ENCODE measurements at places on chromosomes 11 and 22.

DNA sequence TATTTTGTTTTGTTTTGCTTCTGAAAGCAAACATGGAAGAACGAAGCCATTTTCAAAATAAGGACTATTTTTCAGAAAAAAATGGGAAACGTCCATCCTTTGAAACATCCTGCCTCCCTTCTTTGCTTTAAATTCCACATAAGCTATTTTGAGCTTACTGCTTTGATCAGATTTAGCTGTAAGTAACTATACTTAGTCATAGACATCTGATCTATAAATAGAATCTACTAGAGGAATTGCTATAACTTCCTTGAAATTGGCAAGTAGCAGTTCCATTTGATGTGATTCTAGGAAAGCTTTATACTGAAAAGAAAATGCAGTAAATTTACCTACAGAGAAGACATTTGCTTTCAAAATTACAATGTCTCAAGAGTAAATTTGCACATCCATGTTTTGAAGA is 305.8 kb downstream of the TTC28 start:
- DNase-seq = no peak

- DNase-seq = peak; percentile 67
These were observed 3.3 kb upstream of the BCL9L start for GRCh38 chr11:118928870-118929500.

- no peak for DNase-seq
These were observed 452.1 kb downstream of the NTM start for GRCh38 chr11:131822506-131822905.

- DNase-seq = no peak
These were observed 4.8 kb upstream of the CAT start for GRCh38 chr11:34433899-34434298.

GRCh38 chr11:44955015-44955738 is 4.5 kb upstream of the TP53I11 start:
- no peak for DNase-seq

DNA sequence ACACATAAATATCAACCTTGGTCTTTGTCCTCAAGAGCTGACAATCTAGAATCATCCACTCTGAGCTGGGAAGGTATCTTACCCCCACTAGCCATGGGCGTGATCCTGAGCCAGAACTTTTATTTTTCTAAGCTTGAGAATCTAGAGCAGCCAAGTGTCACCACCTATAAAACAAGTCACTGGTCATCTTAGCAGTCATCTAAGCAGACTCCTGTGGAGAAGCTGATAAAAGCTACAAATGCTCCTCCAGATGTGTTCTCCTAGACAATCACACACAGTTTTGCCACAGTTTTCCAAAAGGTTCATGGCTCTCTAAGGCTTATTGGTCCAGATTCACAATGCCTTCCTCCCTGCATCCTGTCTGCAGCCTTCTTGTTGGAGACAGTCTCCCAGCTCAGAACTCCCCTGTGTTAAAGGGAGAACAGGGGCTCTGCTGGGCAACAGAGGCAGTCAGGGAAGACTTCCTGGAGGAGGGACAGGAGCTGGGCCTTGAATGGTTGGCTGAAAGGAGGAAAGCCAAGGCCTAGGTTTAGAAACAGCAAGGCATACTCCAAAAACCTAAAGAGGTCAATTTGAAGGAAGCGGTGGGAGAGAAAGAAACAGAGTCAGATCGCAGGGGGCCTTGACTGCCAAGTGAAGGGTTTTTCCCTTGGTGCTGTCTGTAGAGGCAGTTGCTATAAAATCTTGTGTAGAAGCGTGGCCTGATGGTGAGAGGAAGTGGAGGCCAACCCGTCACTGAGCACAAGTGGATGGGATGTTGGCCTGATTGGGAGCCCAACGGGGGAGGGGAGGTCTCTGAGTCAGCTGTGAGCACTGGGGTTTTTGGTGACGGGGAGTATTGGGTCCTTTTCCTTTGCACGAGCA is 42.0 kb downstream of the ALX4 start:
- DNase-seq = no peak

GRCh38 chr22:22362936-22363335 is 118.3 kb downstream of the VPREB1 start:
- DNase-seq = no peak

GRCh38 chr22:47748957-47749356 is 986.5 kb downstream of the TBC1D22A start:
- DNase-seq = no peak

DNA sequence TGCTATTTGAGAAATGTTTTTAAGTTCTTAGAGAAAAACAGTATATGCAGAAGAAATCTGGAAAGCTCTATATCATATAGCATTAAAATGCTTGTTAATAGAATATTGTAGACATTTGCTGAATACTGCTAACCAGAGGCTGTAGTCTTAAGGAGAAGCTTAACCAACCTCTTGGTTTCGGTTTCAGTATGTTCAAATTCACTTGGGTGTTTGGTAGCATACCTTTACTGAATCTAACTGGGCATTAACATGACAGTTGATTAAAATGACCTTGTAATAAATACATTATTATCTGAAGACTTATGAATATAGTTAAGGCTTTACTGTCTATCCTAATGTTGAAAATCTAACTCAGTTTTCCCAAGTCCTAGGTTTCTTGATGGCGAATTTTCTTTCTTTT is 5.4 kb downstream of the PCF11 start:
- DNase-seq = no peak

DNA sequence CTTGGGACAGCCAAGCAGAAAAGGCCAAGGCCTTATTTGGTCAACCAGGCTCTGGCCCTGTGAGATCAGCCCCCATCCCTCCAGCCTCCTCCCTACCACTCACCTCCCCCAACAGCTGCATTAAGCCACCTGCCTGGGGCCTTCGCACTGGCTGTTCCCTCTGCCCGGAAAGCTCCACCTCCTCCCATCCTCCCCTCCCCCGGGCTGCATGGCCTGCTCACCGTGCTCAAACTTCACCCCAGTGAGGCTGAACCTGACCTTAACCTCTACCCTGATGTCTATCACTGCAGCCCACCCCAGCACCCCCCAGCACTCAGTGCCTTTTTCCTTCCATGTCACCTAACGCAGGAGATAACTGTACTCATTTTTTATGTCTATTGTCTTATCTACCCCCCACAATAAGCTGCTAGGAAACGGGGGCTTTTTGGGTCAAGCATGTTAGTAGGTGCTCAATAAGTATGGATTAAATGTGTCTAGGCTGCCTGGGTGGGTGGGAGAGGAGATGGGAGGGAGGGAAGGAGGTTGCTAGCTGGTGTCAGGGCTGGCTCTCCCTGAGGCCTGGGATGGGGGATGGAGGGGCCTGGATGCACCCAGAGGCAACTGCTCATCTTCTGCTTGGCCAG is 912 bp downstream of the PTPRCAP start:
- DNase-seq = no peak

DNA sequence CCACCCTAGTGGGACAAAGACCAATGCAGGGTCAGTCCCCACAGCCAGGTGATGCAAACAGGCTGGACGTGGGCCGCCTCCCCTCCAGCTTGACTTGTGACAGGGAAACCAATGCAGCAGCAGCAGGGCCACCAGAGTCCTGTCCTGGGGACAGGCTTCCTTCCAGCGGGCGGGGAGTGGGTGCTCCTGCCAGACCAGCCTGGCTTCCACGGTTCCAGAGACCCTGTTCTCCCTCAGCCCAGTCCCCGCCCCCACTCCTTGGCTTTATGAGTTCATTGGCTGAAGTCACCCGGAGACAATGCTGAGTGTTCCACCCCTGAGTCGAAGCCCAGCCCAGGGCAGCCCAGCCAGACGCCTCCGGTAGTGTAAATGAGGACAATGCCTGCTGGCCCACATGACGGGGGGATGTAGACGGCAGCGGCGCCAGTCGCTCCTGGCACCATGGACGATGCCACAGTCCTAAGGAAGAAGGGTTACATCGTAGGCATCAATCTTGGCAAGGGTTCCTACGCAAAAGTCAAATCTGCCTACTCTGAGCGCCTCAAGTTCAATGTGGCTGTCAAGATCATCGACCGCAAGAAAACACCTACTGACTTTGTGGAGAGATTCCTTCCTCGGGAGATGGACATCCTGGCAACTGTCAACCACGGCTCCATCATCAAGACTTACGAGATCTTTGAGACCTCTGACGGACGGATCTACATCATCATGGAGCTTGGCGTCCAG is at the start of gene TSSK2:
TSS of gene TSSK2 (plus strand) at position 350 of the 726 bp plus-strand sequence. CDS start at position 442, 92 bp downstream.
- no peak for DNase-seq

DNA sequence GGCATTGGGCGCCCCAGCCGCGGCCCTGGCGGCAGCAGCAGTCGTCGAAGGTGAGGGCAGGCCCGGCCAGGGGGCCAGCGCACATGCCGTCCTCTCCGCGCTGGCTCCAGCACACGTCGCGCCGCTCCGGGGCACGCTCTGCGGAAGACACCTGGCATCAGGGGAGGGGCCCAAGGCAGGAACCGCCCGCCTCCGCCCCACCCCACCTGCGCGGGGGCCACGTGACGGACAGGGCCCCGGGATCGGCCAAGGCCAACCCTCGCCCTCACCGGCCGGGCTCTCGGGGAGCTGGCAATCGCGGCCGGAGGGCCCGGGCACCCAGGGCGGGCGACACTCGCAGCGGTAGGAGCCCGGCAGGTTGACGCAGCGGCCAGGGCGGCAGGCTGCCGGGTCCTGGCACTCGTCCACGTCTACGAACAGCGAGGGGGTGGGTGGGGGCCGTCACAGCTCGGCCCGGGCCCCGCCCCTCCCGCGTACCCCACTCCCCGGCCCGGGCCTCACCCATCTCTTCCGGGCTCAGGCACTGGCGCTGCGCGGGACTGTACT is 14.9 kb downstream of the SCYL1 start:
- DNase-seq = no peak

- no peak for DNase-seq
These were observed 70.3 kb downstream of the SLC1A2 start for GRCh38 chr11:35348898-35349687.

DNA sequence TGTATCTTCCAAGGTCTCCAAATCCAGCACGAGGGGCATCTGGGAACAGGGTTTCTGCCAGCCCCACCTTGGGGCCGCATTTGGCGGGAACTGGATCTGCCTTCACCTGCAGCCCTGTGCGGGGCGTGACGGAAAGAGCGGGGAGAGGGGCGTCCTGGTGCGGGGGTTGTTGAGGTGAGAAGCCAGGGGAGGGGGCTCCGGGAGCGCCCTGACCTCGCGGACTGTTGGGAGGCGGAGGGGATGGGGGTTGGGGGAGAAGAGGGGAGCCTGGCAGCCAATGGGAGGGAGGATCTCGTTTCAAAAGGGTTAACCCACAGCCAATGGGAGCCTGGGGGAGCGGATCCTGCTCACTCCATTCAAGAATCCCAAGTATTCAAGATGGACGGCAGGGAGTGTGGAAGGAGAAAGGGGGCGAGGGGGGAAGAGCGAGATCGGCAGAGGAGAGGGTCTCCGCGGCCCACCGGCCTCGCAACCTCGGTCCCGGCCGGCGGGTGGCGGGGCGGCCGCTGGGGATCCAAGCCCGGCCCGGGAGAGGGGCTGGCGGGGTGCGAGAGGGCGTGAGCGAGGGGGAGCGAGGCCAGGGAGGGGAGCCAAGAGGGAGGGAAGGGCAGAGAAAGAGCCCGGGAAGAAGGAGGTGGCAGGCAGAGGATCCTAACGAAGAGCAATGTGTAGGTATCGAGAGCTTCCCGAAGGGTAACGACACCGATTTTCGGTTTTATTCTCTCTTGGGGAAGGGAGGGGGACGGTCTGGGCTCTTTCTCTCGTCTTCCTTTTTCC is 11.5 kb downstream of the YPEL4 start:
- DNase-seq = peak; percentile 86

DNA sequence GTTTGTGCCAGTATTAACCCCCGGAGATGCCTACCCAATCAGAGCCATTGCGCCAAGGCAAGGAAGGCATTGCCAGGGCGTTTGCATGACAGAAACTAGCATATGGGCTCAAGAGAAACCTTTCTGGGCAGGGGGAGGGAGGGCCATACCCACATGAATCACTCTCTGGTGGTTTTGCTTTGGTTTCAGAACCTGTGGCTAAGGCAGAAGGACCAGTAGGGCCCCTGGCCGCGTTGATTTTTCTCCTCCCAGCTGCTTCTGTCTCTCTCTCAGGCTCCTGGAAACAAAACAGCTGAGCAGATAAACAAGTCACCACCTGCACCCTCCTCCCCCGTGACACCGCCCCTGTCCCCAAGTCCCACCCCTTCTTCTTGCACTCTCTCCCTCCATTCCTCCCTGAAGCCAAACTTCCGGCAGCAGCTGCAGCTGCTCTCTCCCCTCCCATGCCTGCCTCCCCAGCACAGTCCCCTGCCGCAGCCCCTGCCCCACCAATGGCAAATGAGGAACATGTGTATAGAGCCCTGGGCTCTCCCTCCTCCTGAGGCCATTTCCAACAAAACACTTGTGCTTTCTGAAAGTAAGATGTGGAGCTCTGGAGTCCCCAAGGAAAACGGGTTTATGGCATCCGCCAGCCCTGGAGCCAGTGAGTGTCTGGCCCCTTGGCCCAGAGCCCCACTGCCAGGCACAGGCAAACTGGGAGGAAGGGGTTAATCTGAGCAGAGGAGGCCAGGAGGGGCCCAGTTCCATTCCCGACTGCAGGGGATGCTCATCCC is 39.0 kb upstream of the ADA2 start:
- DNase-seq = peak; percentile 74

GRCh38 chr11:97912629-97913028 is 1108.1 kb upstream of the CNTN5 start:
- no peak for DNase-seq

DNA sequence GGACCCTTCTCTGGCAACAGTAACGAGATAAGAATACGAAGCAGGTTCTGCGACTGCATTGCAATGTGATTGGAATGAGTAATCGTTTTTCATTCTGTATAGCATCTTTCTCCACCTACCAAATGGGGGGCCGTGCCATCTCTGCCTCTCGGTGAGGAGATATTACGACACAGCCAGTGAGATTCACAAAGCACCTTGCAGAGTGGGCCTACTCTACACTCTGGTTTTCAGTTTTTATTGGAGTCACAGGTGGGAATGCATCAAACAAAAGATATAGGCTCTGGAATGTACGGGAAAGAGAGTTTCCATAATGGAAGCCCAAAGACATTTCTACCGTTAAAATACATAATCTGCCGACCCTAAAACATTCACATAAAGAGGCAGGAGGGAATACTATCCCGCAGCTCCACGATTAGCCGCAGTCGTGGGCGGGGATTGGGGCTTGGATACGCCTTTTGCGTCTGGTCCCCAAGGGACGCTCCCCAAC is 423 bp upstream of the RTN3 start:
- DNase-seq = no peak

DNA sequence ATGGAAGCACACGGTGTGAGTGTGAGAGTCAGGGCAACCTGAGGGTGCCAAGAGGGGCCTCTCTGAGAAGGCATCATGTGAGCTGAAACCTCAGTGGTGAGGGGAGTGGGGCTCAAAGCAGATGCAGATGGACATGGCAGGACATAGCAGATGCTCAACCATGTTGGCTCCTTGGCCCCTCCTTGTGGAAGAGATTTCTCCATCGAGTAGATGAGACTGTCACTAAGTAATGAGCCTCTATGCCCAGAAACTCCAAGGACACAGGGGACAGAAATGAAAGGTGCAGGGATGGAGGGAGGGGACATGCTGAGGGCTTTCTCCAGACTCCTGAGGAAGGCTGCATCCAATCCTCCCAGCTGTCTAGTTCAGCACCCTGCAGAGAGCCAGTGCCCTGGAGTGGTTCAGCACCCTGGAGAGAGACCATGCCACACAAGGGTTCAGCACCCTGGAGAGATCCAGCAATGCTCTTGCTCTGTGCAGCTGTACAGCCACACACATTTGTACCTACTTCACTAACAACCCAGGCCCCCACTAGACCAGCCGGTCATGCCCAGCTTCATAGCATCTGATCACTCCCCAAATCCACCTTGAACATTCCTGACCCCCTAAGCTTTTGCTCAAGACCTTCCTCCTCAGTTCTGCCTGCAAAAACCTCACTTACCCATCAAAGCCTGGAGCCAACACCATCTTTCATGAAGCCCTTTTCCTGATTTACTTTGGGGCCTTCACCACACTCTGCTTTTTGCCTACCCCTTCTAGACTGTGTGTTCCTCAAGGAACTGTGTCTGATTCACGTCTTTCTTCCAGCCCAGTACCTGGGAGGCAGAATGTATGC is 252.0 kb downstream of the CTTN start:
- DNase-seq = peak; percentile 93
